ENCODE measurements at places on chromosomes 5 and 9.

DNA sequence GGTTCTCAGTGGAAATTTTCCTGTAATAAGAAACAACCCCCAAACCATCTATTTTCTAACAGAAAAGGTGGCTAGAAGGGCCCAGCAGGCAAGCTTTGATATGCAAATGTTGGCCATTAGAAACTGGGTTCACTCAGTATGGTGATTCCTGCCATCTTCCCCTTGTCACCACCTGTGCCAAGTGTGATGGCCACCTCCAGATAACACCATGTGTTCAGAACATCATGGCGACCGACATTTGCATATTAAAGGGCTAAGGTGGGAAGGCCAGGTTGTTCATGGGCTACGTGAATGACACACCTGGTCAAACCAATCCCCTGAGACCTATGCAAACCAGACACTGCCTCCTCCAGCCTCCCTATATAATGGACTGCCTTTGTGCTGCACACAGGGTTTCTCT, 20.4 kb downstream of the FOXE1 start:
- no peak for DNase-seq

- DNase-seq: no peak
Measured at GRCh38 chr5:179852993-179853547, 5.5 kb downstream of the MRNIP start.

DNA sequence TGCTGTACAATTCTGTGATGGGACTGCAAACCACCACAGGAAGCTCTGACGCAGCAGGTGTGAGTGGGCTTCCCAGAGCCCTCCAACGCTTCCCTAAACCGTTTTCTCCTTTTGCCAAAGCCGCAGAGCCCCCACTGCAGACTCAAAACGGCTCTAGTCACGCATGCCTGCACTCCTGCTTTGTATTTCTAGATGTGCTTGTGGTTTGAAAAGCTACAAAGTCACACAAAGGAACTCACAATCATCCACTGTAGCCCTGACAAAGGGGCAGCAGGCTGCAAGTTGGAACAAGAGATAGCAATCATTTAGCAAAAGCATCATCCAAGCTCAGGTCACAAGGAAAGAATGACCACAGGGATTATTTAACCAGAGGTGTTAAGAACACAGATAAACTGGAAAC, 79.3 kb downstream of the PTPN3 start:
- no peak for DNase-seq

GRCh38 chr9:114093031-114093471, 6.0 kb downstream of the KIF12 start:
- no peak for DNase-seq

- no peak for DNase-seq
Measured at GRCh38 chr5:53613536-53613935, 53.1 kb downstream of the NDUFS4 start.

- no peak for DNase-seq
Measured at GRCh38 chr5:132203464-132203818, 24.2 kb downstream of the P4HA2 start.

DNA sequence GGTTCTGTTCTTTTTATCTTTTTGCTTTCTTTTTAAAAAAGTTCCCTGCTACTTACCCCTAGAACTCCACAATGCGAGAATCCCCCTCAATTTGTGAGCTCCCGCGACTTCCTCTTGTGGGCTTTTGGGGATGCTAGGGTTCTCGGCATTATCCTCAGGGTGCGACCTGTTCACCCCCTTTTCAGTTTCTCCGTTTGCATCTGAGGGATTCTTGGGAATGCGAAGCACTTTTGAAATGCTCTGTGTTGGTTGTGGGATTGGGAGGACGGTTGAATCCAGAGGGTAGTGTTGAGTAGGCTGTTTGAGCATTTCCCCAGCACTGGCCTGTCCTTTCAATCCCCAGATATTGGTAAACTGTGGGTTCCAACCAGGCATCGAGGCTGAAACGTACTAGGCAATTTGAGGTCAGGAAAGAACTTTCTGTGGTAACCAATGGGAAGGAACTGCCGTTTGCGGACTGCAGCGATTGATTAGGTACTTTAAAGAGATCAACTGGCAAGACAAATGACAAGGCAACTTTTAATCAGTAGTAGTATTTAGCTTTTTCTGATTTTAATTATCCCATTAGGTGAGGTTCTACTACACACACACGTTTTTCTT, 415 bp downstream of the XRCC4 start:
- no peak for DNase-seq

DNA sequence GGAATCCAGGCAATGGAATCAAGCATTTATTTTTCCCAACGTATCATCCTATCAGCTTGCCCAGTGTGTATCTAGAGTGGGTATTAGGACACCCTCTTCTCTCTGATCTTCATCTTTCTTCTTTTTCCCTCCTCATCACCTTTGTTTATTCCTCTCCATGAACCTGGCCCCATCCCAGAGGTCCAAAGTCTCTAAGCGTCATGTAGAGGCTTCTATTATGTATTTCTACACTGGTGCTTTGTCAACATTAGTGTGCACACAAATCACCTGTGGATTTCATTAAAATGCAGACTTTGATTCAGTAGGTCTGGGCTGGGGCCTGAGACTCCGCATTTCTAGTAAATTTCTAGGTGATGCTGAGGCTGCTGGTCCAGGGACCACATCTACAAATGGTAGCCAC, 19.8 kb upstream of the PIP5K1B start:
- no peak for DNase-seq

DNA sequence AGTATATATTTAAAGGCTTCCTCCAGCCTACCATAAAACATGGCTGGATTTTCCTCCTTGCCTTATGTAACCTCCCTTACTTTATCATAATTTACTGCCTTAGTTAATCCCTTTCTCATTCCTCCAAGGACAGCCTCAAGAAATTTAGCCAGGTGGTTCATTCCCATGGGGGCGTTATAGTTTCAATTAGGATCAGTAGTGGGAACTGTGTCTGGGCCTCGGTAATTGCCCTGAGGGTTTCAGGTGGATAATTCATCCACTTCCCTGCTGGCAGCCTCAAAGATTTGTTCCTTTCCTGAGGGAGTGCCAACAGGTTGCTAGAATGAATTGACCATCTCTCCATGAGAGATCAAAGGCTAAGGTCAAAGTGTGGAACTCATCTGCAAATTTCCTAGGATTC, 4.3 kb upstream of the GM2A start:
- no peak for DNase-seq

- no peak for DNase-seq
Measured at GRCh38 chr9:91412941-91413340, 10.7 kb downstream of the NFIL3 start.

- DNase-seq: no peak
Measured at GRCh38 chr5:123966781-123967180, 454.8 kb downstream of the CSNK1G3 start.

DNA sequence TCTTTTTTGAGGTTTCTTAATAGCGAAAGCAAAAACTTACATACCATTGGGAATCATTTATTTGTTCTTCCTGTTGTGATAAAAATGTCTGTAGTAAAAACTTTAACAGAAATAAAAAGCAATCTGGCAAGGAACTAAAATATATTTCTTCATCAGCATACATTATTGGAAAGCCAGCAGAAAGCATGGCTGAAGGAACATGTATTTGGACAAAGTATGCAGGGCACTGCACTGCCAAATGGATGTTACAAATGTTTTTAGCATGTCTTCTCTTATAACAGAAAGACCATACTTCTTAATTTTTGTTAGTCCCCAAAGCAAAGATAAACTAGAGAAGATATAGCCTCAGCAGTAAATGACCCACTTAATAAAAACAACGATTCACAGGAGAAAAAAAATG, 80.5 kb downstream of the SMIM15 start:
- DNase-seq: no peak

- no peak for DNase-seq
Measured at GRCh38 chr5:124519396-124519795, 227.0 kb downstream of the ZNF608 start.

DNA sequence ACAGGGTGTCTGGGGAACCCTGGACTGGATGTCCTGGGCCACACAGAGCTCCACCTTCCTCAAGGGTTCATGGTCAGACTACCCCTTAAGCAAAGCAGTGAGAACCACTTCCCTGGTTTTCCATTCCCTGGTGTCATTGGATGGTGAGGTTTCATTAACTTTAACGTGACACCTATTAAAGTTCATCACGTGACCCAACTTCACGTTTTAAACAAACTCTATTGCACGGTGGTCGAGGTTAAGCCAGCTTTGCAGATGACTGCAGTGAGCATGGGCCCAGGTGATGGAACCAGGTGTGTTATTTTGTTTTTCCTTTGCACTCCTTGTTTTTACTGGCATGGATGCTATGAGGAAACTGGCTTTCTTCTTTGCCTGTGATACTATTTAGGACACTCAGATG, 385.7 kb upstream of the IRX1 start:
- no peak for DNase-seq

- no peak for DNase-seq
Measured at GRCh38 chr9:34896112-34896511, 62.0 kb upstream of the PHF24 start.

Measured in stimulated activated CD8-positive, alpha-beta memory T cell treated with anti-CD3 and anti-CD28 coated beads, Interleukin-12 subunit alpha, Interleukin-12 subunit beta, amount 100 ng/mL, for 1 hour (primary cell).